Colonic mucosa (tissue), 4 donors: ENCODE measurements at places on chromosomes 7 and 10.

GRCh38 chr7:7264306-7265040 is 82.1 kb downstream of the C1GALT1 start:
- no peak for DNase-seq

DNA sequence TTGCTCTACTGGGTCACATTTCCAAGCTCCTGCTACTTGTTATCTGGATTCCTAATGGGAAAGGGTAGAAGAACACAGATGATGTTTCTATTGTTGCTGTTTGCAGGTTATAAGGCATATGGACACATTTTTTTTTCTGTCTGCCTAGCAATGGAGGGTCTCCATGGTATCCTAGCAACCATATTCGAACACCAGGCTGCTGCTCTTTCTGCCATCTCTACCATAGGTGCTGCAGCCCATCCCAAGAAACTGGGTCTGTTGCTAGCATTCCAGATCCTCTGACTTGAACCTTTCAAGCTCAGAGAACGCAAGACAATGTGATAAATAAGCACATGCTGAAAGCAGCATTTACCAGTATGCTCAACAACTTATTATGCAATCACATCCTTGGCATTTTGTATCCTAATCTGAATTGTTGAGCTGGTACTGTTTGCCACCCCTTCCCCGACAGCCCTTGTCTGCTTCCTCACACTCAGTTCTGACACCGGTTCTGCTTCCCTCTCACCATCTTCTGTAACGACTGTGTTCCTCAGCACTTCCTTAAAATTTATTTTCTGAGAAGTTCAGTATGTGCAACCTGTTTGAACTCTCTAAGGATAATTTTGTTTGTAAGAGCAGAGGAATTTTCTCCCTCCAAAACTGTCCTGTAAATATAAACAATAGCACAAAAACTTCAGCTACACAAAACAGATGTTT is 6.2 kb downstream of the PRKG1 start:
- DNase-seq: no peak

DNA sequence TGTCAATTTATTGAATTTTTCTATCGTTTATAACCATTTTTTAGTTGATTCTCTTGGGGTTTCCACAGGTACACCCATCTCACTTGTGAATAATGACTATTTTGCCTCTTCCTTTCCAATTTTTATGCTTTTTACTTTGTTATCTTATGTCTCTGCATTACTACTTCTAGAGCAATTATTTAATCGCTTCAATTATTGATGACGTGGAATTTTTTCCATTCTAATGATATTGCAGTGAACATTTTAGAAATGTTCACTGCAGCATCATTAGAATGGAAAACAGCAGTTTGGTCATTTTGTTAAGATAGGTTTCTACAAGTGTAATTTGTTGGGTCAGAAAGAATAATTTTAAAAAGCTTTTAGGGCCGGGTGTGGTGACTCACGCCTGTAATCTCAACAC is 27.1 kb downstream of the FZD1 start:
- no peak for DNase-seq

DNA sequence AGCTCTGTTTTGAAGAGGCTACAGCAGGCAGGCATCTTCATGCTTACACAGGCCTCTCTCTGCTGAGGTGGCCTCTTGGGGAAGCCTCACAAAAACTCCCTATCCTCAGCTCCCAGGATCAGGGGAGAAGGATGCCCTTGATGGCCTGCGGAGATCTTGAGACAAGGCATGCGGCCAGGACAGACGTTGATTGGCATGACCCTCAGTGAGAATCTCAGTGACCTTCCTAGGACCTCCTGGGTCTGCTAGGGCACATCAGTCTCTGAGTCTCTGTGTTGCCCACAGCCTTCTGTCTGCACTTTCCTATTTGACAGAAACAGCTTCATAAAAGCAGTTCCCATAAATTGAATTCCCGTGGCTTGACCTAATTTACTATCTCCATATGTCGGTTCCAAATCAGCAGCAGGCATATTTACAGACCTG is 1005.8 kb upstream of the C7orf33 start:
- no peak for DNase-seq
